ENCODE measurements at places on chromosomes 3 and 15.

DNA sequence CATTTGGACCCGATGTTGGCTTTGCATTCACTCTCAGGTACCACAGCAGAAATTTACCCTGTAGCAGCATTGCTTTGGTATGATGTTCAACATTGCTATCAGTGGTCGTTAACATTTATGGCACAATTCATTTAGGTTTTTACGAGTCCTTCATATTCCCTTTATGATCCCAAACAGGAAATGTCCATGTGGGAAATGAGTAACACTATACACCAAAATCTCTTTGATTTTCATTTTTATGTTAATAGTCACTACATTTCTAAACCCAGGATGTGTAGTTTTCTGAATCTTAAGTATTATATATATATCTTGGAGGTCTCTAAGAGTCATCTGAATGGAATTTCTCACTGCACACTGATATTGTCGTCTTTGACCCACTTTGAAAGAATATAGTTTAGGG lies 78.5 kb upstream of the RBMS3 start:
- no peak for DNase-seq

DNA sequence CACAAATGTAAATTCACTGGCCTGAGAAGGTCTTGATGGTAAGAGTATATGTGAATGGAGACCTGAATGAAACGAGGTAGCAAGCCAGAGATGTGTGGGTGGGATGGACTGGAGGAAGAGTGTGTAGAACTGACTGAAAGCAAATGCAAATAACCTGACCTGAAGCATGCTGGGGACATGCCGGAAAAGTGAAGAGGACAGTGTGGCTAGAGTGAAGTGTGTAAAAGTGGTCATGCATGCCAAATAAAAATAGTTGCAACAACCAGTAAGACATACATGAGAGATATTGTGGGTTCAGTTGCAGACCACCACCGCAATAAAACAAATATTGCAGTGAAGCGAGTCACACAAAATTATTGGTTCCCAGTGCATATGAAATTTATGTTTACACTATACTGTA lies 82.3 kb downstream of the LPP start:
- no peak for DNase-seq

GRCh38 chr15:48109856-48110531 lies 10.8 kb upstream of the SLC24A5 start:
- no peak for DNase-seq

GRCh38 chr15:38320866-38321265 lies 68.2 kb downstream of the SPRED1 start:
- DNase-seq = no peak

DNA sequence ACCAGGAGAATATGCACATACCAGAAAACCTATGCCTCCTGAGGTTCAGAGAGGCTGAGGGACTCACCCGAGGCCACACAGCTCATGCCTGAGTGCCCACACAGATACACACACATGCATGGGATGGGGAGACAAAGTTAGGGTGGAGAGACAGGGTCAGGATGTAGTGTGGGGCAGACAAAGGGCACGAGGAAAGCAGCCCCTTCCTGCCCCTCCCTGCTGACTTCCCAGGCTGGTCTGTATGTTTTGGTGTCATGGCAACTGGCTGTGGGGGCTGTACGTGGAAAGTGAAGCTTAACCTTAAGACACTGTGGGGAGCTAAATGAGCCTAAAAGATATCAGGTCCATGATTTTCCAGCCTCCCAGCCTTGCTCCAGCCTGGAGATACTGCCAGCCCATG lies 57.8 kb downstream of the EPHB3 start:
- no peak for DNase-seq

DNA sequence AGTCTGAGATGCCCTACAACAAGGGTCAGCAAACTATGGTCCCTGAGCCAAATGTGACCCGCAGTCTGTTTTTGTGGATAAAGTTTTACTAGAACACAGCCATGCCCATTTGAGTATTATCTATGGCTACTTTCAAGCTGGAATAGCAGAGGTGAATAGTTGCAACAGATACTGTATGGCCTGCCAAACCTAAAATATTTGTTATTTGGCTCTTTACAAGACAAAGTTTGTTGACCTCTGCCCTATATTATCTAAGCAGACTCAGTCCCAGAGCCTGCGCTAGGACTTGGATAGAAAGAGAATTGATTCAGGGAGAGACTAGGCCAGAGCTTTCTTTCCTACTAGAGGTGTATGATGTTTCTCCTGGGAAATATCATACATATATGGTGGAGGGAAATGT lies 81.7 kb upstream of the NMNAT3 start:
- DNase-seq = no peak

- DNase-seq = no peak
Measured at GRCh38 chr3:12470111-12470510, 14.2 kb upstream of the TSEN2 start.

GRCh38 chr15:48507416-48508065 lies 138.0 kb downstream of the FBN1 start:
- peak; percentile 46 for DNase-seq

DNA sequence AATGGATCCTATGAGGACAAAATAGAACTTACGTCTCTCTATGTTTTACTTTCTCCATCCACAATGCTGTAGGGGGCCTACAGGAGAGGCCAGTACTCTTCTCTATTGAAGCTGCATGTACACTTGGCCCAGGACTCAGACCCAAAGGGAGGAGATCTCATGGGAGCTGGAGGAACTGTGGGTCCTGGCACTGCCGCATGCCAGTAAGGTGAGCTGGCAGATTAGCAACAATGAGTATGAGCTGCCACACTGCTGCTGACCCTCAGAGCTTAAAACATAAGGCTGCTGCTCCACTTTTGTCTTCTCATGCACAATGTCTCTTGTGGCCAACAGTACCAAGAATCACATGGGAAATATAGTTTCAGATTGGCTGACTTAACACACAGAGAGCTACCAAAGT lies 57.8 kb upstream of the TBC1D5 start:
- DNase-seq = no peak

DNA sequence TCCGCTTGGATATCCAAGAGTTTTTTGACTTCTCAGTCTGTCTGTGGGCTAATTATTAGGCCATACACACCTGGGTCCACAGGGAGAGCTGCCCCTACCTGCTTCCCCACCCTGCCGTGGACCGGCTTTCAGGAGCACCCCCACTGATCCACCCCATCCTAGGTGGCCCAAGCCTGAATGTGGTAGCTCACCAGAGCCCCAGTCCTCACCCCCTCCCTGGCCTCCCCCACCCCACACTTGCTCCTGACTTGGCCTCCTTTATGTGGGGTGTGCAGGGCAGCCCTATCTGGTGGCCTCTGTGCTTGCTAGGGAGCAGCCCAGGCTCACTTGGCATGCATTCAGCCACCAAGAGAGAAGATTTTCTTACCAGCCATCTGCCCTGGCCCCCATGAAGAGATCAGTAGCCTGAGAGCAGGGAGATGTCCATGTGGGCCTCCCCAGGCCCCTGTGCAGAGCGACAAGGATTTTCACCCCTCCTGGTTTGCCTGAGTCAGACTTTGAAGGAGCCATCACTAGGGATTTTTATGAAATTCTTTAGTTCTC lies 11.2 kb downstream of the LRRK1 start:
- peak; percentile 39 for DNase-seq

- DNase-seq = no peak
Measured at GRCh38 chr3:170745211-170745718, 124.7 kb downstream of the RPL22L1 start.

DNA sequence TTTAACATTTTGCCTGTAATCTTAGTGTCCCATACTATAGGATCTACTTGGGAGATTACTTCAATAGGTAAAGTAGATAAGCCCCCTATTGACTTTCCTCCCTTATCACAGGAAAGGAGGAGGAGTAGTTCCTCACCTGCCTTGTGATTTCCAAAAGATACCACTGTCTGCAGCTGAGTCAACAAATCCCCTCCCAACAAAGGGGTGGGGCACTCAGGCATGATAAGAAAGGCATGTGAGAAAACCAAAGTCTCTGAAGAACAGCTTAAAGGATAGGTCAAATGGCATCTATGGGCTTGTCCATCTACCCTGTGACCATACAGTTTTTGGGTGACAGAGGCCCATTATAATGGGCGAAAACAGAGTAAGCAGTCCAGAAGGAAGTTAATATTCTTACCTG lies 71.3 kb upstream of the WNT7A start:
- DNase-seq = no peak

DNA sequence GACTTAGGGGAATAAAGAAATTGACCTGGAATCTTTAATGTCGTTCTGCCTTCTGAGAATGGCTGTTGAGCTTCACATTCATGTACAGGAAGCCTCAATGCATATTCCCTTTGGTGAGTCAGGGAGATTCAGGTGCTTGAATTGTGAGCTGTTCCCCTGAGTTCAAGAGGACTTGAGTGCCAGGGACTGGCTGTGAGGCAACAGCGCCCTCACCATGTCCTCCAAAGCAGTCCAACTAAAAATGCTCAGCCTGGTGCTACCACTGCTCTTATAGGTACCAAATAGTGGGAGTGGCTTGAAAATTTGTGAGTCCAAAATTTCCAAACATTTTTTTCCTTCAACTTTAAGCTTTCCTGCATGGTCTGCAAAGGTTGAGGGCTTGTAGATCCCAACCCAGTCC lies 54.1 kb downstream of the LEO1 start:
- peak; percentile 23 for DNase-seq

GRCh38 chr3:3538451-3538850 lies 260.8 kb upstream of the LRRN1 start:
- no peak for DNase-seq

GRCh38 chr3:107082527-107082926 lies 294.7 kb upstream of the CCDC54 start:
- DNase-seq = no peak

DNA sequence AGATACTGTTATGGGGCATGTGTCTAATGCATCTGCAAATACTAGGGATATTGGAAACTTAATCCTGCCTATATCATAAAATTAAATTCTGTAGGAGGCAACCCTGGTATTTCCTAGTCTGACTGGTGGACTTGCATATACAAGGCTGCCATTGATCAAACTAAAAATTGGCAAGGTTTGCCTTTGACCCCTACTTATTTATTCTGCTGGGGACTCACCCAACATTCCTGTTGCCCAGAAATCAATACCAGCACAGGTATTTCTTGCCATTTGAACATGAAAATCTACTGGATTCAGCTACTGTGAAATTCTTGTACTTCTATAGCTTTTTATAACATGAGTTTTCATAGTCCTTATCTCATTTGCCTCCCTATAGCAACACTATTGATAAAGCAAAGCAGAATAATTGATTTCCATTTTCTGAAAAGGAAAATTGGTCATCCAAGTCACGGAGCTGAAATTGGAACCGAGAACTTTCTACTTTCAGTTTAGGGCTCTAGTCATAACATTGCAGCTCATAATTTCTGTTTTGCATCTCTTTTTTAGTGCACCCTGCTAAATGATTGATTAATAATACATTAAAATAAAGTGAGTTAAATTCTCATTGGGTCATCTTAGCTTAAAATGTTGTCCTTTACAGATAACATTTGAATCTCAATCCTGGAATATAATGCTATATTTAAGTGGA lies 365.2 kb downstream of the MFSD1 start:
- DNase-seq = no peak

GRCh38 chr15:95715906-95716656 lies 614.4 kb upstream of the NR2F2 start:
- peak; percentile 46 for DNase-seq

GRCh38 chr3:2790266-2790815 lies 319.8 kb downstream of the IL5RA start:
- peak; percentile 40 for DNase-seq

DNA sequence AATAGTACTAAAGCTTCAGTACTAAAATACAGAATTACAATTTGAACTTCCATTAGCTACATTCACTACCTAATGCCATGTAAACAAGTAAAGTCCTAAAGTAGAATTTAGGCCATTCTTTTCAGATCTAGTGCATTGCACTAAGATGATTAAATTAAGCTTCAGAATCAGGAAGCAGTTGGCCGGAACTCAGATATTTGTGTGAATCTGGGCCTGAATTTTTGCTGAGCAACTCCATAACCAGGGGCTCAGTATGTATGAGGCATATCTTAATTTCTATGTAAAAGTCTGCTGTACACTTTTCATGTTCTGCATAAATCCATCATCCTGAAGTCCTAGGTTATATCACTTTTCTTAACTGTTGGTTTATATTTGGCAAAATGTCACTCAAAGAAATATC lies 246.4 kb downstream of the RBMS3 start:
- DNase-seq = no peak

DNA sequence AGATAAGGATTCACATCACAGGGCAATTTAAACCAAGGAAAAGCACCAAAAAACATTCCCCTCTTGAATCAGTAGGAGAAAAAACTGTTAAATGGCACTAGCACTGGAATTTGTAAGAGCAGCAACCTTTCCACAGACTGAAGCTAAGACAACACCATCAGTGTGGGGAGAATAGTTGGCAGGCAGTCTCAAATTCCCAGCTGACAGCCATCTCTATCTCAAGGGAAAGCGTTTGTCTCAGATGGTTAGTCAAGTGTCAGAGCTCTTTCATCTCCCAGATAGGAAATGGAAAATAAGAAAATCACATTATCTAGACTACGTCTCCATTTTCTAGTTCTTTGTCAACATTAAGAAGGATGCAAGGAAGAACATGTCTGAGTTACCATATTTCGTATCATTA lies 228.7 kb downstream of the WDR72 start:
- DNase-seq = peak; percentile 62

DNA sequence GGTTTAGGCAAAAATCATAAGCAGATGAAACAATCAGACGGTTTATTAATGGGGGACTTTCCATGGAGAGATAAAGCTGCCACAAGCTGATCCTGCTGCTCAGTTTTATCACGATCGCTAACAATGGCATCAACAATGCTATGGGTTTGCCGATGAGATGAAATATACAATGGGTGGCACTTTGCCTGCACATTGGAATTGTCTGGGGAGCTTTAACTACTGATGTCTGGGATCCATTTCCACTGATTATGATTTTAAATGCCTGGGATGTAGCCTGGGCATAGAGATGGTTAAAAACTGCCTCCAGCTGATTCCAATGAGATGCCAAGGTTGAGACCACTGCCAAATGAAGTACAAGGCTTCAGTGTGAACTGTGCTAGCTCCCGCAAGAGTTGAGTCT lies 30.8 kb downstream of the CRYGS start:
- DNase-seq = no peak

DNA sequence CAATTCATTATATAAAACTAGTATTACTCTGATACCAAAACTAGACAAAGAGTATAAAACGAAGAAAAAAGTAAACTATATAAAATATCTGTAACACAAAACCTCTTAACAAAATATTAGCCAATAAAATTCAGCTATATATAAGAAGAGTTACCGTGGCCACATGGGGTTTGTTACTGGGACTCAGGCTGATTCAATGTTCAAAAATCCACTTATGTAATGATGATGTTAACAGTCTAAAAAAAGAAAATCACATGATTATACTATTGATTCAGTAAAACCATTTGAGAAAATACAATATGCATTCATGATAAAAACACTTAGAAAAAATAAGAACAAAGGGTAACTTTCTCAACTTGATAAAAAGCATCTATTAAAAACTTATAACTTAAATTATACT lies 18.3 kb downstream of the P2RY1 start:
- DNase-seq = no peak

GRCh38 chr15:68435966-68436365 lies 4.0 kb upstream of the ITGA11 start:
- DNase-seq = no peak

- DNase-seq = peak; percentile 56
Measured at GRCh38 chr3:150410311-150411105, 2.4 kb downstream of the TSC22D2 start.

Data from NCI-H2171 treated with DMSO at 0.1 percent for 48 hours (cell line).